ENCODE measurements at places on chromosomes 3 and 15.

GRCh38 chr3:43238801-43239200, 47.5 kb upstream of the SNRK start:
- DNase-seq = no peak

DNA sequence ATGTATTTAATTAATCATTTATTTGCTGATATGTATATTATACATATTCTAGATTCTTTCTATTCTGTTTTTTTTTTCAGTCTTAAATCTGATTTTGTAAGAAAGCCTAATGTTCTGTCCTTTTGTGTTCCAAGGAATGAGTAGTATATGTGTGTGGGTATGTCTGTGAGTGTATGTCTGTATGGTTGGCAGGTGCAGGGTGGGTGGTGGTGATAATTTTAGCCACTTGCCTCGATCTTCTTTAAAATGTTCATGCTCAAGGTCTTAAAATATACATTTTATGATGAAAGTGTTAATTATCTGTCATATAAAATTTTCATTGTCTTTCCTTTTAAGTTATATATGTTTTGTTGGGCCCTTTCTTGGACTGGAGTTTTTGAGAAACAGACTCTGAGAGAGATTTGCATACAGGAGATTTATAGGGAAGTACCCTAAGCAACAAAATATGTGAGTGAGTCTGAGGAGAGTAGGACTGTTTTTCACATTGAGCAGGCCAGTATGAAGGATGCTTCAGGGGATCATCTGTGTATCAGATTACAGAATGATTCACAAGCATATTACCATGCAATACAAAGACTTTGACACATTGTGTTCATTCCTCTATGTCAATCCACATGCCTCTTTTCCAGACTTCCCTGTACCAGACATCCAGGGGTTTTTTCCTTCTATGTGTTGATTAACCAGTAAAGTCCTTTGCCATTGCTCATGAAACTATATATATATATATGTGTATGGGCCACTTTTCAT, 211.0 kb upstream of the DPPA4 start:
- DNase-seq = no peak

DNA sequence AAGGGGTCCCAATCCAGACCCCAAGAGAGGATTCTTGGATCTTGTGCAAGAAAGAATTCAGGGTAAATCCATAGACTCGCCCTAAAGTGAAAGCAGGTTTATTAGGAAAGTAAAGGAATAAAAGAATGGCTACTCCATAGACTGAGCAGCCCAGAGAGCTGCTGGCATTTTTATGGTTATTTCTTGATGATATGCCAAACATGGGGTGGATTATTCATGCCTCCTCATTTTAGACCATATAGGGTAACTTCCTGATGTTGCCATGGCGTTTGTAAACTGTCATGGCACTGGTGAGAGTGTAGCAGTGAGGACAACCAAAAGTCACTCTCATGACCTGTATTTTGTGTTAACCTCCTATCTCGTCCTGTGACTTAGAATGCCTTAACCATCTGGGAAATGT, 142.2 kb downstream of the DOCK3 start:
- DNase-seq = no peak

- DNase-seq = no peak
These were observed 12.0 kb downstream of the SEMA5B start for GRCh38 chr3:123015596-123015995.

- no peak for DNase-seq
These were observed 25.1 kb downstream of the LRRFIP2 start for GRCh38 chr3:37149257-37149656.

GRCh38 chr3:139757448-139758030, 79.8 kb upstream of the NMNAT3 start:
- DNase-seq = no peak

Measured in stimulated activated CD8-positive, alpha-beta memory T cell treated with anti-CD3 and anti-CD28 coated beads, Interleukin-2, amount 100 ng/mL, for 48 hours (primary cell).